Activated CD8-positive, alpha-beta memory T cell treated with anti-CD3 and anti-CD28 coated beads, Interleukin-2, amount 50 U/mL, for 4 hours (primary cell): ENCODE measurements at places on chromosomes 7 and 10.

DNA sequence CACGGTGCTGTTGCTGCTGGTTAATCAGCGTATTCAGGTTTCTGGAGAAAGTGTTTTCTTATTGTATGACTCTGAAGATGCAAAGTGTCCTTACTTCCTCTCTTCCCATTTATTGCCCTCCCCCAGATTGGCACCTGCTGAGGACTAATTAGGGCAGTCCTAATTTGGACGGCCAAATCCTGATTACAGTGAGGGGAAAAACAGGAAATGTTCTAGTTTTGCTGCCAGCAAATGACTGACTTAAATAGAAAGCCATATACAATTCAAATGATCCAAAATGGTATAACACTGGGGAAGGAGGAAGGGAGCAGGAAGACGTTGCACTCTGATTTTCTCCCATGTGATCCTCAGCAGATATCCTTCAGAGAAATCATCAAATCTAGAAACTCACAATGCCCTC lies 222.4 kb upstream of the LRGUK start:
- no peak for DNase-seq

GRCh38 chr10:131178521-131179331 lies 132.8 kb downstream of the TCERG1L start:
- DNase-seq = no peak

GRCh38 chr7:96921231-96921630 lies 84.1 kb upstream of the DLX6 start:
- no peak for DNase-seq

- no peak for DNase-seq
Observed at GRCh38 chr10:31262672-31263071, 56.3 kb upstream of the ZEB1 start.

- no peak for DNase-seq
Observed at GRCh38 chr7:112908086-112908485, 117.9 kb upstream of the TMEM168 start.

DNA sequence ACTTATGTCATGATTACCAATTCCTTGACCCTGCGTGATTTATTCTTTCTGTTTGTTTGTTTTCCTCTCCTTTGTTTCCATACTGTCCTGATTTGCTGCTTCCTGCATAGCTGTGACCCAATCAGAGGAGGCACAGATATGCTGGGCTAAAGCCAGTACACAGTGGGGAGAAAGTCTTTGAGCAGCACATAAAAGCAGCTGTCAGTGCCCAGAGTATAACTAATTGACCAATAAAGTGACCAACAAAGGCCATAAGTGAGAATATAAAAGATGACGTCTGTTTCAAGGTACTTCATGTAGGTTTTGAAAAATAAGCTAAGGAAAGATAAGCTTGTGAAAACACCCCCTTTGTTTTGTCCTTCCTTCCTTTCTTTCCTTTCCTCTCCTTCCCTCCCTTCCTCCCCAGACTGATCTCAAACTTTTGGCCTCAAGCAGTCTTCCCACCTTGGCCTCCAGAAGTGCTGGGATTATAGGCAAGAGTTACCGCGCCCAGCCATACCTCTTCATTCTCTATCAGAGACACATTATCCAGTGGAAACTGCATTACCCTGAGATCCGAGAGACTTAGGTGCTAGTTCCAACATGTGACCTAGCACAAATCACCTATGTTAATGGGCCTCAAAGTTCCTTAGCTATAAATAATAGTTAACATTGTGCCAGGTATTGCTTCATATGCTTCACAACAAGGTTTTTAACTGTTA lies 17.0 kb downstream of the BCAP29 start:
- DNase-seq = no peak

DNA sequence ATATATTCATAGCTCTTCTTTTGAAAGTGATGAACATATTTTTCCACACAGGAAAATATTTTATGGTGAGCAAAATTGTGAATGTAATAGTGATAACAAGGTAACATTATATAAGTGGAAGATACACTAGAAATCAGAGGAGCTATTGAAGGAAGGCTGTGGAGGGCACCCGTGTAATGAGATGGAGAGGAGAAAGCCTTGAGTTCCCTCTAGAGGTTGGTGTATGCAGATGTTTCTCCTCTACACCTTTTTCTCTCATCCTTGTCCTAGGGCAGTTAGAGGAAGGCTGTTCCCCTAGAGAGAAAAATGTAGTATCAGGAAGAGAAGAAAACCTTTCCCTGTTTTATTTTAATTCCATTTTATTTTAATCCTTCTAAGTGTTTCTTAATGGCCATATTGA lies 54.6 kb upstream of the NRG3 start:
- DNase-seq = no peak

DNA sequence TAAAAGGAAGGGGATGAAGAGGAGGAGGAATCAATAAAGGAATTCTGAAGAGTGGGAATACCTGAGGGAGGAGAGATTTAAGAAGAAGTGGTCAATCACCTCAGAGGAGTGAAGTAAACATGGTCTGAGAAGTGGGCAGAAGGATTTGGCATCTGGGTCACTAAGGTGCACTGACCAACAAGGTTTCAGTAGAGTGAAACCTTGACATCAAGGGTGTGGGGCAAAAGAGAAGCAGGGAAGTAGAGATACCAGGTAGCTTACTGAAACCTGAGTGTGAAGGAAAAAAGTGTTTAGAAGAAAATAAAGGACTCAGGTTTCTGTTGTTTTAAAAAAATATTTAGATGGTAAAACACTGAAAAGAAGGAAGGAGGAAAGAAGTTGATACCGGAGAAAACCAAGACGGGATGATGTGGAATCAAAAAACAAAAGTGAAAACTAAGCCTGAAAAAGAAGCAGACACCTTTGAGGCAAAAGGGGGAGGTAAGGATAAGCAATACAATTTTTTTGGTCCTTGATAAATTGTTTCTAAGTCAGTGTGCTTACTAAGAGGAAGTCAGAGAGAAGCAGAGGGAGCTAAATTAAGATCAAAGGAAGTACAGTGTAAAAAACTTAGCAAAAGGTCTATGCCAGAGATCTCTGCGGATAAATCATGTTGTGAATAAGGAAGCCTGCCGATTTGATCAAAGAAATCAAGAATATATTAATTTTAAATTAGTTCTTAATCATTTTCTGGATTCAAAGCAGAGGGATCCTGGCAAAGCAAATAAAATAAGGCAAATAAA lies 137.2 kb upstream of the GPR22 start:
- no peak for DNase-seq

- DNase-seq = no peak
Observed at GRCh38 chr7:10412422-10413019, 561.2 kb upstream of the PHF14 start.

DNA sequence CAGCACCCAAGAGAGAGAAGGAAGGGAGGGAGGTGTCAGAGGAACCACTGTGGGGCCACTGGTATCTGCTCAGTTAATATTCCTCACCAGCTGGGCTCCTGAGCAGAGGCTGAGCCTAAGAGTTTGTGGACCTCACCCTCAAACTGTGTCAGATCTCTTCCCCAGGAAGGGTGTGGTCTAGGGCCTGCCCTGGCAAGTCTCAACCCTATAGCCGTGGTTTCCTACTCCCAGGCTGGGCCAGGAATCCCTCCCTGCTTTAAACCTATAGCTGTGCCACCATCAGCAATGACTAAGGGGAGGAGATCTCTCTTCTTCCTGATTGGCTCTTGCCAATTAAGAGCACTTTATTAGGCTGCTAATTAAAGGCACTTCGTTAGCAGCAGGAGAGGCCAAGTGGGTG lies 29.9 kb downstream of the POLL start:
- DNase-seq = no peak

- no peak for DNase-seq
Observed at GRCh38 chr7:155792999-155793560, 19.2 kb downstream of the SHH start.

GRCh38 chr7:76325092-76325491 lies 22.6 kb downstream of the HSPB1 start:
- DNase-seq = no peak

GRCh38 chr7:17774716-17775288 lies 165.5 kb downstream of the SNX13 start:
- no peak for DNase-seq

GRCh38 chr7:148664324-148664723 lies 34.4 kb upstream of the CUL1 start:
- no peak for DNase-seq

DNA sequence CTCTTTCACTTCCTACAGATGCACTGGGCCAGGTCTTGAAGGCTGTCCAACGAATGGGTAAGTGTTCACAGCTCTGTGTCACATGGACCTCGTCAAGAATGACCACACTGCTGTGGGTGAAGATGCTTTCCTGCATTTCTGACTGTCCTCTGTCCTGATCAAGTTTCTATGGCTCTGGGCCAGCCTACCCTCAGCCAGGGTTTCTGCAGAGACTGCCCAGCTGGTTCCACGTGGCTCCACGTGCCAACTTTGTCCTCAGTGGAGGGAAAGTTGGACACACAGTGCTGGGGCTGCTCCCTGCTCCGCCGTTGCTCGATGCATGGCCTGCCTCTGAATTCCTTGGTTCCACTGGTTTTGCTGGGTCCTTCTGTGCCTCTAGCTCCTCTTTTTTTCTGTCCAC lies 152.3 kb downstream of the EGFR start:
- DNase-seq = no peak

DNA sequence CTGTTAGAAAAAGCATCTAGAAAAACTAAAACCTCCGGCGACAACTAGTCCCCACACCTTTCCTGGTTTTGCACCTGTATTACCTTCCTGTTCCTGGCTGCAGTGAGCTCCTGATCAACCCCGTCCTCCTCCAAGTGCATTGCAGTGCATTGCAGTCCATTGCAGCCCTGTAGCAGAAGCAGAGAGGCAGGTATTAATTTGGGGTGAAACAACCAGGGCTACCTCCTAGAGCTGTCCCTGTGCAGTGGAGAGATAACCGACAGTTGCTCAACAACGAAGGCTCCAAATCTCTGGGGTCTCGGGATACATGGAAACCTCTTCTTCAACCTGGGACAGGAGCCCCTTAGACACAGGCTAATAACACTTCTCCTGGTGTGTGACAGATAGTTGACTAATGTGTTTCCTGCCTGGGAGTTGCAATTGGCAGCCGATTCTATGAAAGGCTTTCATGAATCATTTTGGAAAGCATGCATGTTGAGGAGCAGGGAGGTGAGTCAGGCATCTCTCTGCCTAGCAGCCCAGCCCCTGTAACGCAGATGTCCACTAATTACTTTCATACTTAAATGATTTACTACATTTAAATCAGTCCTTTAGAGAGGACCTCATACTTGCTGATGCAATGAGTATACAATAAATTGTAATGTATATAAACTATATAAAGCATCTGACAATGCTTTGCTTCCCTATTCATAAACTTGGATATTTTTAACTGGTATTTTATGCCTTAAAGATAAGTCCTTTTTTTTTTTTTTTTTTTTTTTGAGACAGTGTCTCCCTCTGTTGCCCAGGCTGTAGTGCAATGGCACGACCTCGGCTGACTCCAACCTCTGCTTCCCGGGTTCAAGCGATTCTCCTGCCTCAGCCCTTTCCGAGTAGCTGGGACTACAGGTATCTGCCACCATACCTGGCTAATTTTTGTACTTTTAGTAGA lies 59.0 kb downstream of the PRR15 start:
- no peak for DNase-seq

DNA sequence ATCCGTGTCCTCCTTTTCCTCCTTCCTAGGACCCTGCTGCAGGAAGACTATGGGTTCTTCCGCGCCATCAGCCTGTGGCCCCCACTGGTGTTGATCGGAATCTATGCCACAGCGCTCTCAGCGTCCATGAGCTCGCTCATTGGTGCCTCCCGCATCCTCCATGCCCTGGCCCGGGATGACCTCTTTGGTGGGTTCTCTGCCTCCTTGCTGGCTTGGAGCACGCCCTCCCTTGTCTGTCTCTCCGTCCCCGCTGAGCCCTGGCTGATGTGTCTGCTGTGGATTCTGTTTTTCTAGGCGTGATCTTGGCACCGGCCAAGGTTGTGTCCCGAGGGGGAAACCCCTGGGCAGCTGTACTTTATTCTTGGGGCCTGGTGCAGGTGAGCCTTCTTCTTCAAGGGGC lies 7.3 kb upstream of the TRIP6 start:
- DNase-seq = no peak

- DNase-seq = no peak
Observed at GRCh38 chr7:87635921-87636320, 7.7 kb downstream of the RUNDC3B start.

DNA sequence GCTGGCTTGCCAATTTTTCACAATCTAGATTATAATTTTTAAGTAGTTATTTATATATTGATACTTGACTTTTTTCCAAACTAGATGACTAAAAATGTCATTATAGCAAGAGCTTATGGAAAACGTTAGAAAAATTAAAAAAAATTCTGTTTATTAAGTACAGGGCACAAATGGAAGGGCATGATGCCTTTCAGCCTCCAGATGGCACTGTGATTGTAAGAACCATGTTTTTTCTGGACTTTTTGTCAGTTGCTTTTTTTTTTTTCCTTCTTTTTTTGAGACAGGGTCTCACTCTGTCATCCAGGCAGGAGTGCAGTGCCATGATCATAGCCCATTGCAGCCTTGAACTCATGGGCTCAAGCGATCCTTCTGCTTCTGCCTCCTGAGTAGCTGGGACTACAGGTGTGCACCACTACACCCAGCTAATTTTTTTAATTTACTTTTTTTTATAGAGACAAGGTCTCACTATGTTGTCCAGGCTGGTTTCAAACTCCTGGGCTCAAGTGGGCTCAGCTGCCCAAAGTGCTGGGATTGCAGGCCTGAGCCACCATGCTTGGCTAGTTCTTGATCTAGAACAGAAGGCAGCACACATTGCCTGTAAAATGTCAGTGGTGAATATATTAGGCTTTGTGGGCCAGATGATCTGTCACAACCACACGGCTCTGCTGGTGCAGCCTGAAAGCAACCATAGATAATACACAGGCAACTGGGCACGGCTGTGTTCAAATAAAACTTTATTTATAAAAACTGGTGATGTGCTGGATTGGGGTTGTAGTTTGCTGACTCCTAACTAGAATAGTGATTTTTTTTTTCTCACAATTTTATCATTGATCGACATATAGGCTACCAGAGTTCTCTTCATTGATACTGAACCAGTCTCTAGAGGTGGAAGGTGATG lies 27.4 kb downstream of the UCMA start:
- DNase-seq = no peak

GRCh38 chr10:31399631-31400030 lies 80.6 kb downstream of the ZEB1 start:
- DNase-seq = no peak

DNA sequence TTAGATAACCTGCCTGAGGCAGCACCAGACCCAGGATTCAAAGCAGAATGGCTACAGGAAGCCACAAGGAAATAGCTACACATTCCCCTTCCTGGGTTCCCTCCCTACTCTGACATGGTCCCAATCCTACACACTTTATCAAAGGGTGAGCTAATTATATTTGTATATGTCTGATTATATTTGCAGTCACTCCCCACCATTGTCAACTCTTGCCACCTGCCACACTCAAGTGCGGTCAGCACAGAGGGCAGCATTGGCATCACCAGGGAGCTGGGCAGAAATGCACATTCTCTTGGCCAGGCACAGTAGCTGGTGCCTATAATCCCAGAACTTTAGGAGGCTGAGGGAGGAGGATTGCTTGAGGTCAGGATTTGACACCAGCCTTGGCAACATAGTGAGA lies 114.1 kb upstream of the PDLIM1 start:
- DNase-seq = no peak

- DNase-seq = no peak
Observed at GRCh38 chr7:155805826-155806095, 6.5 kb downstream of the SHH start.
